CD4-positive, alpha-beta memory T cell (primary cell): ENCODE measurements at places on chromosomes 7 and 10. TPM values are rescaled to one million over a fixed set of nuclear protein-coding genes. Genes with fewer than 3 reads are reported as not detected.

- no peak overlapping the region for H3K4me3 ChIP-seq
- no peaks in the 10 kb centered on the region for H3K27me3 ChIP-seq
- no peaks in the 10 kb centered on the region for H3K36me3 ChIP-seq
- no peaks in the 10 kb centered on the region for H3K4me1 ChIP-seq
- no peak for DNase-seq
- no peak overlapping the region for H3K27ac ChIP-seq
These were observed 551 bp downstream of the KCND2 start for GRCh38 chr7:120273476-120273975.

DYNC1I1 gene
- 0.33 TPM for polyA plus RNA-seq

FGFBP3 gene
- polyA plus RNA-seq: 2.6 TPM

DNA sequence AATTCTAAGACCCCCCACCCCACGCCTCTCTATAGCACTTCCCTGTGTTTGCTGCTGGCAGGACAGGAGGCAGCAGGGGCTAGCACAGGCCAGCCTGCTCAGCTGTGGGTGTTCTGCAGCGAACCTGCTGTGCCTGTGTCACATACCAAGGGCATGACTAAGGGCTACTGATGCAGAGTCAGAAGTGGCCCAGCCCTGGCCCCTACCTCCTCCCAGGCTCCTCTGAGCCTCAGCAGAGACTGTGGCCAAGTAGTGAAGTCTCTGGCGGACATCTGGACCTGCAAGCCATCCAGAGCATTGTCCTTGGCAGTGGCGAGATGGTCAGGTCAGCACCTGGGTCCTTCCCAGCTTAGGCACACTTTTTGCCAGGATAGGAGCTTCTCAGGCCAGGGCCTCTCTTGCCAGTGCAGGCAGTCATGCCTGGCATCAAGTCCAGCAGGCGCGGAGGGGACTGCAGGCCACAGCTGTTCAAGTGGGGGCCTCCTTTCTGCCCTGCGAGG is 116.3 kb upstream of the RET start:
- no peaks in the 10 kb centered on the region for H3K4me1 ChIP-seq
- no peak overlapping the region for H3K4me3 ChIP-seq
- no peak for DNase-seq
- H3K27me3 ChIP-seq: no peaks in the 10 kb centered on the region

GRCh38 chr10:46557319-46558121 is 1.1 kb upstream of the GPRIN2 start:
- H3K36me3 ChIP-seq: no peaks in the 10 kb centered on the region
- no peak for DNase-seq
- no peak overlapping the region for H3K4me3 ChIP-seq
- H3K4me1 ChIP-seq: no peaks in the 10 kb centered on the region
- peaks cover 19% of the 10 kb centered on the region for H3K27me3 ChIP-seq
- no peak overlapping the region for H3K27ac ChIP-seq

GRCh38 chr10:91629715-91630549 is 2.9 kb downstream of the PPP1R3C start:
- peaks cover 4% of the 10 kb centered on the region for H3K4me1 ChIP-seq
- H3K36me3 ChIP-seq: no peaks in the 10 kb centered on the region
- no peak overlapping the region for H3K27ac ChIP-seq
- no peak overlapping the region for H3K4me3 ChIP-seq
- DNase-seq: no peak

GRCh38 chr10:103712898-103713498 is 142.4 kb downstream of the SH3PXD2A start:
- no peaks in the 10 kb centered on the region for H3K36me3 ChIP-seq
- DNase-seq: peak; percentile 75
- no peaks in the 10 kb centered on the region for H3K27me3 ChIP-seq
- no peak overlapping the region for H3K27ac ChIP-seq
- H3K4me3 ChIP-seq: no peak overlapping the region

GRCh38 chr10:131722121-131722520 is 178.7 kb upstream of the PPP2R2D start:
- no peak for DNase-seq
- no peaks in the 10 kb centered on the region for H3K36me3 ChIP-seq
- H3K4me3 ChIP-seq: no peak overlapping the region
- no peak overlapping the region for H3K27ac ChIP-seq
- no peaks in the 10 kb centered on the region for H3K4me1 ChIP-seq

GRCh38 chr10:130742941-130743675 is 568.4 kb downstream of the TCERG1L start:
- no peaks in the 10 kb centered on the region for H3K36me3 ChIP-seq
- H3K27me3 ChIP-seq: no peaks in the 10 kb centered on the region
- H3K27ac ChIP-seq: no peak overlapping the region
- no peaks in the 10 kb centered on the region for H3K4me1 ChIP-seq

DLG5 gene
- polyA plus RNA-seq: not detected

DNA sequence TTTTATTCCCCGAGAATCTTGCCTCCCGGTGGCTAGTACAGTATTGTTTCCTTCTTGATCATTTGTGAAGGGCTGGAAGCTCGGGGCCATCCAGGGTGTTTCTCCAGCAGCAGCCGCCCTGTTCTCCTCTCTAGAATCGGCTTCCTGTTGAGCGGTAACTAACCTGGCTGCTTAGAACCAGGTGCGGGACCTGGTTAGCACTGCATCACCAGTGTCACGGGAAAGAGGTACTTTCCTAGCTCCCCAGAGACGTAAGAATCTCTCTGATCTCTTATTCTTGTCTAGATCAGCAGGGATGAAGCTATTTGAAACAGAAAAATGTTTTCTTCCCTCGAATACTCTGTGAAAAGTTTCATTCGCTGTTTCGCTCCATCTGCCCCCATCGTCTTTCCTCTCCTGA is 239.2 kb downstream of the CELF2 start:
- no peaks in the 10 kb centered on the region for H3K27me3 ChIP-seq
- H3K27ac ChIP-seq: peak overlapping the region; percentile 29
- DNase-seq: peak; percentile 45

- no peaks in the 10 kb centered on the region for H3K27me3 ChIP-seq
- H3K4me1 ChIP-seq: no peaks in the 10 kb centered on the region
- H3K36me3 ChIP-seq: no peaks in the 10 kb centered on the region
- no peak overlapping the region for H3K27ac ChIP-seq
These were observed 55.7 kb downstream of the RNF133 start for GRCh38 chr7:122643250-122643649.

ADRA2A gene
- polyA plus RNA-seq: not detected

CCDC186 gene
- polyA plus RNA-seq: 23.8 TPM

DNA sequence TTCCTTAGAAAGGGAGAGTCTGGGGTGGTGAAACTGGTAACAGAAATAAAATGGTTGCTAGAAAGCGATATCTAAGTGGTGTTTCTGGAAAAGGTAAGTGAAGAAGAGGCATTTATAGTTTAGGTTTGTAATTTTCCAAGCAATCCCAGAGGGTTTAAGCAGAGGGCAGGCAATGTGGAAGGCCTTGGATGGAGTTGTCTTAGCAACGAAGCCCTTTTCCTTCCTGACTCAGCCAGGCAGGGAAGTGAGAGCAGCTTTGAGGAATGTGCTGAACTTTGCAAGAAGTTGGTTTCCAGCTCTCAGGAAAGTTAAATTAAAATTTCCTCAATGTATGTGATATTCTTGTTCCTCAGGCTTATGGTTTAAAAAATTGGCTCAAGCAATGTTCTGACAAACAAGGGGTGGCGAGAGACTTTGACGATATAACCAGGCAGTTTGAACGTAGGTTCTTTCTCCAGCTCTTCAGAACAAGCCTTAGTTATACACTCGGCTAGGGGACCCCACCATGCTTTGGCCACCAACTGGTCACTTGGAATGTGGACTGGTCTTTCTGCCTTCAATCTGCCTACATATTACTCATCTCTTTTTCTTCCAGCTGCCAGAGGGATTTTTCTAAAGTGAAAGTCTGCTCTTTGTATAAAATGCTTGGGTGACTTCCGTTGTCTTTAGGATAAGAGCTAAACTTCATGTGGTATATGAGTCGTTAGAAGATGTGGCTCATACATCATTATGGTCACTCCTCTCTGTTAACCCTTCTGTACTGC is 66.9 kb upstream of the SLC25A13 start:
- H3K4me1 ChIP-seq: no peaks in the 10 kb centered on the region
- no peaks in the 10 kb centered on the region for H3K36me3 ChIP-seq
- DNase-seq: no peak
- no peak overlapping the region for H3K27ac ChIP-seq
- H3K4me3 ChIP-seq: no peak overlapping the region

DNA sequence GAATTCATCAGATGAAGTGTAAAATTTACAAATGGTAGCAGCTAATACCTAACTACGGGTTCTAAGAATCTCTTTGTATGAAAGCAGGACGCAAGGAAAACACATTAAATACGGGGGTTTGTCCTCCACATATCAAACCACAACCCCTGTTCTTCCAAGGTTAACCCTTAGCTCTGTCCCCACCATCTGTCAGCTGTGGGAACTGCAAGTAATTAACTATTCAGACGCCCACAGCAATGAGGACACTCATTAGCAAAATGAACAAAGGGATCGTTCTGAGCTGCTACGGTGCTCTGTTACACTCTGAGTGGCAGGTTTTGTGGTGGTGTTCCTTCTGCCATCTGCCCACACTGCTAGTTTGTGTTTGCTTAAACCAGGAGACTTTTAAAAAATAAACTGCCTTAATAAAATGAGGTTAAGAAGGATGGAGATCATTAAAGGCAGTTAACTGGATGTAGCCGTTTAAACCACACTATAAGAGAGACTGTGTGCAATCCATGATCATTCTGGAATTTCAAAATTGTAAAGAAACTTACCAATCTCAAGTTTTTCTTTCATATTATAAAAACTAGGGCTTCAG is 51.4 kb downstream of the C10orf67 start:
- H3K4me1 ChIP-seq: no peaks in the 10 kb centered on the region
- no peak overlapping the region for H3K27ac ChIP-seq
- H3K36me3 ChIP-seq: no peaks in the 10 kb centered on the region
- H3K27me3 ChIP-seq: no peaks in the 10 kb centered on the region

DNA sequence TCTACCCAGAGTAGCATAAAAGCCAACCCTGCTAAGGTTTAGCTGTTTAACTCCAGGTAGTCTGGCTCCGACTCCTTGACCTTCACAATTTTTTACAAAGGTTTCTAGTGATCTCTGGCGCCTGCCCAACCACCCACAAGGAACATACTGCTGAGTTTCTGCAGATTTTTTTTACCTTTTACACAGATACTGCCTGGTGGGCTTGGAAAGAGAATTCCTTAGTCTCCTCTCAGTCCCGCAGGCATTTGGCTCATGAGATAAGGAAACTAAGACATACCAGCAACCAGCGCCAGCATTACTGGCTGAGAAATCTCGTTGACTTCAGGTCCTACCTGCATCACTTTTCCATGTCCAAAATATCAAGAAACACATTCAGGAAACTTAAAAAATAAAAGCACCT is 51.1 kb upstream of the LYZL1 start:
- H3K4me1 ChIP-seq: no peaks in the 10 kb centered on the region
- no peaks in the 10 kb centered on the region for H3K27me3 ChIP-seq
- H3K27ac ChIP-seq: no peak overlapping the region
- no peaks in the 10 kb centered on the region for H3K36me3 ChIP-seq
- no peak for DNase-seq
- H3K4me3 ChIP-seq: no peak overlapping the region
